Left kidney (tissue), 8 donors: ENCODE measurements at places on chromosomes 3 and 15.
A peak's percentile ranks its signal among the peaks of the same experiment; 100 is the strongest.

- DNase-seq: peak; percentile 27
These were observed 313.3 kb downstream of the SATB1 start for GRCh38 chr3:18111796-18112232.

GRCh38 chr15:77426377-77426776, 5.7 kb downstream of the HMG20A start:
- DNase-seq: no peak

- no peak for DNase-seq
These were observed 19.1 kb downstream of the GPR160 start for GRCh38 chr3:170056710-170057454.

GRCh38 chr15:68445351-68445750, 13.4 kb upstream of the ITGA11 start:
- DNase-seq: no peak

DNA sequence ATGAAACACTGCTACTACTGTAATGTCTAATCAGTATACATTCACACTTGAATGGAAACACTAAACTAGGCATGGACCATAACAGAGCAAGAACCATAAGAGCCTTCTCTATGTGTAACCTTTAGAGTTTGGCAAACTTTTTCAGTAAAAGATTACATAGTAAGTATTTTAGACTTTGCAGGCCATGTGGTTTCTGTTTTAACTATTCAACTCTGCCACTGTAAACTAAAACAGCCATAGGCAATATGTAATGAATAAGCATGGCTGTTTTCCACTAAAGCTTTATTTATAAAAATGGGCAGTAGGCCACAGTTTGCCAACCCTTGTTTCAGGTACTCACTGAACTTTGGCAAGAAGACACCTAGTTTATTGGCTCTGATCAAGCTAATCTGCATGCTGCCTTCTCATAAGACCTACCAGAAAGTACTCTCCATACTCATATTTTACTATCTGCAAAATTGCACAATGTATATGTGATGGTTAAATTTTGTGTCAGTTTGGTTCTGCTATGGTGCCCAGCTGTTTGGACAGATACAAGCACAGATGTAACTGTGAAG, 46.0 kb downstream of the UACA start:
- DNase-seq: no peak

- DNase-seq: peak; percentile 86
These were observed 13.0 kb downstream of the ZFAND6 start for GRCh38 chr15:80072285-80072994.

- DNase-seq: no peak
These were observed 42.2 kb downstream of the SRGAP3 start for GRCh38 chr3:9207116-9207763.
